ENCODE measurements at places on chromosomes 1 and 21. TPM values are rescaled to one million over a fixed set of nuclear protein-coding genes. Genes with fewer than 3 reads are reported as not detected.

Gene IL24
- not detected for total RNA-seq

- no peaks in the 10 kb centered on the region for H3K36me3 ChIP-seq
- H3K27me3 ChIP-seq, result no peaks in the 10 kb centered on the region
- no peaks in the 10 kb centered on the region for H3K4me1 ChIP-seq
- no peak for DNase-seq
These were observed 36.0 kb upstream of the HSPA13 start for GRCh38 chr21:14418920-14419319.

Gene TAL1
- total RNA-seq, result 0.17 TPM

GRCh38 chr1:235990330-235990795 is 74.5 kb downstream of the NID1 start:
- H3K4me1 ChIP-seq, result no peaks in the 10 kb centered on the region
- H3K27me3 ChIP-seq, result no peaks in the 10 kb centered on the region
- no peak overlapping the region for H3K4me3 ChIP-seq
- peak; percentile 76 for DNase-seq

- peaks cover 16% of the 10 kb centered on the region for H3K4me1 ChIP-seq
- H3K36me3 ChIP-seq, result no peaks in the 10 kb centered on the region
- H3K27me3 ChIP-seq, result no peaks in the 10 kb centered on the region
- no peak overlapping the region for H3K4me3 ChIP-seq
- H3K27ac ChIP-seq, result peak overlapping the region; percentile 57
These were observed 11.1 kb downstream of the DIPK1A start for GRCh38 chr1:92949937-92950817.

DNA sequence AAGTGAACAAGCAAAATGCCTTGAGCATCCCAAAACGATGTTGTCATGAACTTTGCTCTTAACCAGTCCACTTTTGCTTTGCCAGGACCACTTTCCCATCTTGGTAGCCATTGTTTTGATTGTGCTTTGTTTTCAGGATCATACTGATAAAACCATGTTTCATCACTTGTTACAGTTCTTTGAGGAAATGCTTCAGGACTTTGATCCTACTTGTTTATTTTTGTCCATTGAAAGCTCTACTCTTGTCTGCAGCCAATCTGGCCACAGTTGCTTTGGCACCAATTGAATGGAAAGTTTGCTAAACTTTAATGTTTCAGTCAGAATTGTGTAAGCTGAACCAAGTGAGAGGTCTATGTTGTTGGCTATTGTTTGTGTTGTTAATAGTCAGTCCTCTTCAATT is 12.8 kb downstream of the PLPPR4 start:
- no peak overlapping the region for H3K4me3 ChIP-seq
- no peak for DNase-seq
- H3K36me3 ChIP-seq, result no peaks in the 10 kb centered on the region
- no peak overlapping the region for H3K27ac ChIP-seq
- no peaks in the 10 kb centered on the region for H3K4me1 ChIP-seq
- no peaks in the 10 kb centered on the region for H3K27me3 ChIP-seq

DNA sequence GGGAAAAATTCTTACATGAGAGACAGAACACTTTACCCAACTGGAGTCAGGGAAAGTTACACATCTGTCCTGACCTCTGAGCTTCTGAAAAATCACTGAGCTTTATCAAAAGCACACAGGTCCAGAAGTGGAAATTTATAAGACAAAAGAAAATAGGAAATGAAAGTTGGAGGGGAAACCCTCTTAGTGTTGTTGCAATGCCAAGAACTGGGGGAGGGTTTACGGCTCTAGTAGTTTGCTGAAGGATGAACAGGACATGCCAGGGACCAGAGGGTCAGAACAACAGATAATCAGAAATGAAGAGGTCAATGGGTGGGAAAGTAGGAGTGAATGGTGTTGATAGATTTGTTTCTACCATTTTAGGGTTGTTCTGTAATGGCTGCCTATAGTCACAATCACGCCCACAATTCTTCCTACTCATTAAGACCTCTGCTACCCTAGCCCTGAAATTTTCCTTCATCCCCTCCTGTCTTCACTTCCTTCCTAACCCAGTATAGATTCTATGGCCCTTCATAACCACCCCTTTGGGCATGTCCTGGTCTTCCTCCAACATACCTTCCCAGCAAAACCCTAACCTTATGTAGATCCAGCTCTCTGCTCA is 30.3 kb upstream of the FMOD start:
- peaks cover 22% of the 10 kb centered on the region for H3K27me3 ChIP-seq
- H3K36me3 ChIP-seq, result no peaks in the 10 kb centered on the region
- no peak for DNase-seq

DNA sequence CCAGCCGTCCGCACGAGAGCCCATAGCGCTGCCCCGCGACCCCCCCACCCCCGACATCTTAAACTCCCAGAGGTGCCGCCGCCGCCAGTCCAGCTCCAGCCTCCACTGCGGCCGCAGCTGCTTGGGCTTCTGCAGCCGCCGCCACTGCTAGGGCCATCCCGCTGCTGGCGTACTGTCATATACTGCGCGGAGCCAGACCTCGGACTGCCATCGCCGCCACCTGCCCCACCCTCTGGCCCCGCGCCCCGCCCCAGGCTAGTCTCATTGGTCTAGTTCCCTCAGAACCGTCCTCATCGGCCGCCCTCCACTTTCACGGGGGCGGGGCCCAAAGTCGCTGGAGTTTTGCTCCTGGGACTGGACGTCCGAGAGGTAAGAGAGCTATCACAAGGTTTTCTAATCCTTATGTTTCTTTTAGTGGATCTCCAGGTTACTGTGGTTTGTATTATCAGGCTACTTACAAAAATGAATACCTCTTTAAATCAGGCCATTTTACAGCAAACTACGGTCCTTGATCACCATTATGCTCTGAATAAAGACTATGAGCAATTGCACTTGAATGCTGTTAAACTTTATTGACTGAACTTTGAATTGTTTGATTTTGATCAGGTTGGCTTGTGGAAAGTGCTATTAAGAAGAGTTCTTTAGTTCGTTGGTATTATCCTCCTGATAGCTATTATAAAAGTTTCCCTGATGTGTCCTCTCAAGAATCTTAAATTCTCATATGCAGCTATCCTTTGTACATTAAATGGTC is 2.8 kb upstream of the CD1D start:
- H3K4me3 ChIP-seq, result peak overlapping the region; percentile 47
- no peaks in the 10 kb centered on the region for H3K36me3 ChIP-seq
- peaks cover 48% of the 10 kb centered on the region for H3K27me3 ChIP-seq

DNA sequence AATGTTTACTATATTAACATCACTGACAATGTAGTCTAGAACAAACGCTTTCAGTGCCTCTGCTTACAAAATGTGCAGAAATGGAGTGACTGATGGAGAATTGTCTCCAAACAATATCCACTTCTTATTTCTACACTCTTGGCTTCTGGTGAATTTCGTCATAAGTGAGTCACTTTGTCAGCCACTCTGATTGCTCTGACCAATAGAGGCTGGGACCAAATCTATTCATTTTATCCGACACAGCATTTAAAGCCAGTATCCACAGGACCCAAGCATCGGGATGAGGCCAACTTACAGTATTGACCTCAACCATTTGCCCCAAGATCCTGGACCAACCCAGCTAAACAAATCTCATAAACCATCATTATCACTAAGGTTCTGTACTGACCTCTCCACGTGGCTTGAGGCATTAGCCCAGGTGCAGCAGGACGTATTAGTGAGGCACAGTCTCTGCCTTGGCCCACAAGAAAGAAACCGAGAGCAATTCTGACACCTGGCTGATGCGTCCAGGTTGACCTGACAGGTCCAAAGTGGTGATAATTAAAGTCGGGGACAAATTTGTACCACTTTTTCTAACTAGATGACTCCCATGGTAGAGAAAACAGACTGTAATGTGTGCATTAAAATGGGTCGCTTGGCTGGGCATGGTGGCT is 53.3 kb upstream of the ERO1B start:
- H3K27ac ChIP-seq, result no peak overlapping the region
- no peaks in the 10 kb centered on the region for H3K36me3 ChIP-seq
- no peak for DNase-seq
- no peaks in the 10 kb centered on the region for H3K4me1 ChIP-seq

Gene MRPS21
- total RNA-seq, result 65.0 TPM

DNA sequence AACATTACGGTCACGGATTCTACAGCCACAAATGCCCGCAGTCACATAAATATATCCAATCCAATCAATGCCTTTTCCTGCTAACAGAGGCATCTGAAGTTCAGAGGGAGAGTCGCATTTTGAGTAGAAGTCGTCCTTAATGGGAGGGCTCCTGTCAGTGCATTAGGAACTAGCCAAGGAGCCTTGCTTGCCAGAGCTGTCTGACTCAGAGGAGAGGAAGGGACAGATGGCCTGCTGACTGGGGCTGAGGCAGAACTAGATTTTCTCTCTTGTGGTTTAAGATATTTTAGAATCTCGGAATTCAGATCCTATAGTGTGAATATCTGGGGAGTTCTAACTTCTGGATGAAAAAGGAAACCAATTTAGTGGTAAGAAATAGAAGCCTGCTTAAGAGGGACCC is 10.6 kb downstream of the XKR8 start:
- H3K4me1 ChIP-seq, result peaks cover 29% of the 10 kb centered on the region
- H3K27me3 ChIP-seq, result no peaks in the 10 kb centered on the region
- no peak overlapping the region for H3K4me3 ChIP-seq
- H3K27ac ChIP-seq, result peak overlapping the region; percentile 46
- peak; percentile 91 for DNase-seq
- H3K36me3 ChIP-seq, result peaks cover 4% of the 10 kb centered on the region

GRCh38 chr21:31235671-31236450 is 108.2 kb downstream of the TIAM1 start:
- H3K4me3 ChIP-seq, result no peak overlapping the region
- peaks cover 11% of the 10 kb centered on the region for H3K4me1 ChIP-seq
- H3K36me3 ChIP-seq, result no peaks in the 10 kb centered on the region
- peak; percentile 59 for DNase-seq
- H3K27me3 ChIP-seq, result no peaks in the 10 kb centered on the region

Gene GNPAT
- 32.5 TPM for total RNA-seq

DNA sequence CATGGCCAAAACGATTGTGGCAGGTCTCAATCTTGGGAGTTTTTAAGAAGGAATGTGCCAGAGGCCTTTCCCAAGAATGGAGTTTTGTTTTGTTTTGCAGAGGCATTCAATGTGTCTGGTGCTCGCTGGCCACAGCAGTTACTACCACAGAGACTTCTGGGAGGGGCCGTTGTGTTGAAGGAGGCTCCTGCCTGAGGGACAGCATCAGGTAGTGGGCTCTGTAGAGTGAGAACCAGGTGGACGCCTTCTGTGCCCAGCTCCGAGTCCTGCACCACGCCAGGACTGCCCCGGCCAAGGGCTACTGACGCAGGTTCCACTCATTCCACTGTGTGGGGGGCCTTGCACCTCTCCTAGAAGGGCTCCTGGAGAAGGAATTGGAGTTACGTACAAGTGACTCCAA is 44.9 kb upstream of the RBM15 start:
- DNase-seq, result no peak
- H3K27ac ChIP-seq, result no peak overlapping the region
- H3K36me3 ChIP-seq, result no peaks in the 10 kb centered on the region
- H3K4me3 ChIP-seq, result no peak overlapping the region

GRCh38 chr1:9774712-9775679 is 48.8 kb downstream of the CLSTN1 start:
- no peak overlapping the region for H3K27ac ChIP-seq
- H3K36me3 ChIP-seq, result no peaks in the 10 kb centered on the region
- no peak overlapping the region for H3K4me3 ChIP-seq
- H3K4me1 ChIP-seq, result no peaks in the 10 kb centered on the region

GRCh38 chr1:42958488-42959319 is at the start of gene SLC2A1:
SLC2A1 (minus strand) TSS chr1:42958868; CDS start chr1:42958651, 217 bp downstream.
- peaks cover 34% of the 10 kb centered on the region for H3K4me1 ChIP-seq
- peak; percentile 89 for DNase-seq
- peak within 1 kb of the TSS; percentile 85 for H3K27ac ChIP-seq
- no peaks in the 10 kb centered on the region for H3K36me3 ChIP-seq

- no peak overlapping the region for H3K27ac ChIP-seq
- peaks cover 32% of the 10 kb centered on the region for H3K4me1 ChIP-seq
- peak overlapping the region; percentile 6 for H3K4me3 ChIP-seq
- peak; percentile 68 for DNase-seq
- no peaks in the 10 kb centered on the region for H3K36me3 ChIP-seq
These were observed 16.5 kb downstream of the ZNF697 start for GRCh38 chr1:119631433-119632102.

DNA sequence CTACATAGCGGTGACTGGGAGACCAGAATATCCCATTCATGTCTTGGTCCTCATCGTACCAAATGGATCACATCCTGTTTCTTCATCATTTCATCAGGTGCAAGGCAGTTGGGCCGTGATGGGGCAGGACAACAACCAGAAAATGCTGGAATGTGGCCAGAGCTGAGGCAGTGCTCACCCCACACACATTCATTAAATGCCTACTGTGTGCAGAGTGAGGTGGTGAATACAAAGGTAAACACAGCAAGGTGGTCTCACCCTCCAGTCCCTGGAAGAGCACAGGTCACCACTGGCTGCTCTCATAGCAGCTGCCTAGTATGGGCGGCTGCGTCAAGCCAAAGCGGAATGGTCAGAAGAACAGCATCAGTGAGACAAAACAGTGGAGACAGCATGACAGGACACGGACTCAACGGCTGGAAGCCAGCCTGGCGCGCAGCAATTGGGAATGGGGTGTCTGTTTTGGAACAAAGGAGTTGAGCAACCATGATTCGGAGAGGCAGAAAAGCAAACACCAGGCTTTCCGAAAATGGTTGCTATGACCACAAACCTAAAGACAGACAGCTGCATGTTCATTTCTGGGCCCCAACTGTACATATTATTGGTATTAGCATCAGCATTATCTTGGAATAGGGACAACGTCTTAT is 5.6 kb upstream of the ADAMTSL4 start:
- no peak for DNase-seq
- H3K27me3 ChIP-seq, result no peaks in the 10 kb centered on the region
- no peak overlapping the region for H3K27ac ChIP-seq
- H3K4me1 ChIP-seq, result peaks cover 4% of the 10 kb centered on the region

Gene HMCN1
- 29.6 TPM for total RNA-seq

Gene OLFML2B
- total RNA-seq, result 14.7 TPM

Gene DMRTA2
- not detected for total RNA-seq

DNA sequence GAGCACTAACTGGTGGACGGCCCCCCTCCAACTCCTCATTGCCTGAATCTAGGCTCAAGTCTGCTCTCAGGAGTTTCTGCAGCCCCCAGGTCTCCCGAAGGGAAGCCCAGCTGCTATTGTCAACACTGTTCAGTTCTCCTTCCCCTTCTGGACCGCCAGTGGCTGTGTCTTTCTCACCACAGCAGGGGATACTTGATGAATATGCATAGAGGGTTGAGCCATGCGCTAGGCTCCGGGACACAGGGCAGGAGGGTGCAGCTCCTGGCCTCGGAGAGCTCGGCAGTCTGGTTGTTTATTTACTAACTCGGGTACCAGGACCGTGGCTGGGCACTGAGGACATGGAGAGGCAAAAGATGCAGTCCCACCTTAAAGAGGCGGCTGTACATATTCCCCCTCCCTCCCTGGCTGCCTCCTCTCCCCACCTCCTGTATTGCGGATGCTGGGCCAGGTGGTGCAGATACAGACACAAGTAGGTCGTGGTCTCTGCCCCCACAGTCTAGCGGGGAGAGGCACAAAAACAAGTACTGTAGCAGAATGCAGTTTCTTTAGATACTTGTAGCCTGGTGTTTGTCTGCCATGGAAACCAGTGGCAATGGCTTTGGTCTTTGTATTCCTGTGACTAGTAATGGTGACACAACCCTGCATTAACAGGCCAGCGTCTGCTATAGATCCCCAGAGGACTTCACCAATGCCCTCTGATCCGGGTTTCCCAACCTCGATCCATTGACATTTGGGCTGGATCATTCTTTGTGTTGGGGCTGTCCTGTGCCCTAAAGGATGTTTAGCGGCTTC is 26.2 kb downstream of the ARHGEF10L start:
- H3K36me3 ChIP-seq, result no peaks in the 10 kb centered on the region
- H3K27me3 ChIP-seq, result no peaks in the 10 kb centered on the region
- H3K4me1 ChIP-seq, result peaks cover 35% of the 10 kb centered on the region
- no peak for DNase-seq
- no peak overlapping the region for H3K27ac ChIP-seq
- no peak overlapping the region for H3K4me3 ChIP-seq

All from astrocyte (in vitro differentiated cells and primary cell).